ENCODE measurements at places on chromosomes 11 and 22.

DNA sequence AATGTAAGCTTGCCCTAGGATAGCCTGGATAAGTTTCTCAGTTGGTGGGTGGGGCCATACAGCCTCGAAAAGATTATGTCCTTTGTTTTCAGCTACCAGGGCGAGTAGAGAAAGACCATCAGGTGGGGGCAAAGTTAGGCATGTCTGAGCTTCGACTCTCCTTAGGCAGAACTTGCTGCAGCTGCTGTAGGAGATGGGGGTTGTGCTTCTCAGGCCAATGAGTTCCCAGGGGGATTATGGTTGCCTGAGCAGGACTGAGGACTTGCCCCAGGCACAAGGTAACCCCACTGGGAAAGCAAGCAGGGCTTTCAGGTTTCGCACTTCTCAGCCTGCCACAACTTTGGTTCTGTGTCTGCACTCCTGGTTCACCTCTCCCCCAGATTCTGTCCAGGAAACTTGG is 173.4 kb upstream of the SESN3 start:
- no peak for DNase-seq

- DNase-seq, result no peak
Observed at GRCh38 chr22:37725551-37726240, 28.8 kb downstream of the TRIOBP start.

DNA sequence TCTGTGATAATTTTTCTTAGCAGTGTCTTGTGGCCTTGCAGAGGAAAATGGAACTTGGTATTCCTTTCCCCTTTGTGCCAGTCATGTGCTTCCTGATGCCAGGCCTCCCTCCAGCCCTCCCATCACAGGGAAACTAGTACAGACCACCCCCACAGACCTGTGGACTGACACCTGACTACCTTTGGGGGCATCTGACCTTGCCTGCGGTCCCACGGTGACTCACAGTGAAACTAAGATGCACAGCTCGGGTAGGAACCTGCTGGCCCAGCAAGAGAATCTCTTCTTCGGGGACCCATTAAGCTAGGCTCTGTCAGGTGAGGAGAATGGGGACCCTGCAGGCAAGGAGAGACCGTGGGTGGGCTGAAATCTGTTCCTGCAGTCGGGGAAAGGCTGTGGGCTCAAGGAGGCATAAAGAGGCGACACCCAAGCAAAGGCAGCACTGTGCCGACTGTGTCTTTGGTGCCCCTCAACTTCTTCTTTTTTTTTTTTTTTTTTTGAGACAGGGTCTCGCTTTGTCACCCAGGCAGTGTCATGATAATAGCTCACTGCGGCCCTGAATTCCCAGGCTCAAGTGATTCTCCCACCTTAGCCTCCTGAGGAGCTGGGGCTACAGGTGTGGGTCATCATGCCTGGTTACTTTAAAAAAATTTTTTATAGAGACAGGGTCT is 20.8 kb upstream of the PEX26 start:
- no peak for DNase-seq

DNA sequence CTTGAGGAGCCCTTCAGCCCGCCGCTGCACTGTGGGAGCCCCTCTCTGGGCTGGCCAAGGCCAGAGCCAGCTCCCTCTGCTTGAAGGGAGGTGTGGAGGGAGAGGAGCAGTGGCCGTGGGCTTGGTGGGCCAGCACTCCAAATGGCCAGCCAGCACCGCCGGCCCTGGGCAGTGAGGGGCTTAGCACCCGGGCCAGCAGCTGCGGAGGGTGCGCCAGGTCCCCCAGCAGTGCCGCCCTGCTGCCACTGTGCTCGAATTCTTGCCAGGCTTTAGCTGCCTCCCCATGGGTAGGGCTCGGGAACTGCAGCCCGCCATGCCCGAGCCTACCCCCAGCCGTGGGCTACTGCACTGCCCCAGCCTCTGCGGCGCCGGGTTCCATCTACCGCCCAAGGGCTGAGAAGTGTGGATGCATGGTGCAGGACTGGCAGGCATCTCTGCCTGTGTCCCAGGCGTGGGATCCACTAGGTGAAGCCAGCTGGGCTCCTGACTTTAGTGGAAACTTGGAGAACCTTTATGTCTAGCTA is 82.7 kb downstream of the KCNA4 start:
- DNase-seq, result no peak

DNA sequence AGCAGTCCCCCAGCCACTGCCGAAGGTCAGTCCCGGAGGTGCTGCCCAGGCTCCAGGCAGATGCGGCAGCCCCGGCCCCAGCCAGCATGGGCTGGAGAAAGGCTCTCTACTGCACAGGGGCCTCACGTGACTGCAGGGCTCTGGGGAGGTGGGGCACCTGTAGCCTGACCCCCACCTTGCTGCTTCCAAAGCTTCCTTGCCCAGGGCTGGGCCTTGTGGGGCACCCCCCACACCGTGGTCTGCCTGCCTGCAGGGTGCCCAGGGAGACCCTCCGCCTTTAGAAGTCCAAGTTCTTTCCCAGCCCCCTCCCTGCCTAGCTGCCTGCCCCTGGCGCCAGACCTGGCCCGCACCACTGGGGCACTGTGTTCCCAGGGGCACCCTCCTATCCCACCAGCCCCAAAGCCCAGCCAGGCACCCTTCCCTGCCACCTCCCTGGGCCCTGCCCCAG is 28.4 kb upstream of the TXNRD2 start:
- no peak for DNase-seq

DNA sequence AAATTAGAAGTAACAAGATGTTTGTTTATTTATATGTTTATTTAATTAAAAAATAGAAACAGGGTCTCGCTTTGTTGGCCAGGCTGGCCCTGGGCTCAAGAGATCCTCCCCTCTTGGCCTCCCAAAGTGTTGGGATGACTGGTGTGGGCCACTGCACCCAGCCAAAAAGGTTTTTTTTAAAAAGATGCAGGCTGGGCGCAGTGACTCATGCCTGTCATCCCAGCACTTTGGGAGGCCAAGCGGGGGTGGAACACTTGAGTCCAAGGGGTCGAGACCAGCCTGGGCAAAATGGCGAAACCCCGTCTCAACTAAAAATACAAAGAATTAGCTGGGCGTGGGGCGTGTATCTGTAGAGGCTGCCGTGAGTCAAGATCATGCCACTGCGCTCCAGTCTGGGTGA is 13.4 kb downstream of the DRD4 start:
- DNase-seq, result no peak

DNA sequence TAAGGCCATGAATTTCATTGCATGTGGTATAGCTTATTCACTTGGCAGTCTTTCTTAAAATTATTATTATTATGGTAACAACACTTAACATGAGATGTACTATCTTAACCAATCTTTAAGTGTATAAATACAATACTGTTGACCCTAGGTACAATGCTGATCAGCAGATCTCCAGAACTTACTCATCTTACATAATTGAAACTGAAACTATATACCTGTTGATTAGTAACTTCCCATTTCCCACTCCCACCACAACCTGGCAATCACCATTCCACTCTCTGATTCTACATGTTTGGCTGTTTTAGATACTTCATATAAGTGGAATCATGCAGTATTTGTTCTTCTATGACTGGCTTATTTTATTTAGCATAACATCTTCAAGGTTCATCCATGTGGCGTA is 150.2 kb upstream of the POU2AF2 start:
- DNase-seq, result no peak

GRCh38 chr11:61416941-61417340 is 12.8 kb downstream of the CPSF7 start:
- DNase-seq, result no peak

GRCh38 chr11:134951305-134951700 is 539.3 kb upstream of the B3GAT1 start:
- no peak for DNase-seq

DNA sequence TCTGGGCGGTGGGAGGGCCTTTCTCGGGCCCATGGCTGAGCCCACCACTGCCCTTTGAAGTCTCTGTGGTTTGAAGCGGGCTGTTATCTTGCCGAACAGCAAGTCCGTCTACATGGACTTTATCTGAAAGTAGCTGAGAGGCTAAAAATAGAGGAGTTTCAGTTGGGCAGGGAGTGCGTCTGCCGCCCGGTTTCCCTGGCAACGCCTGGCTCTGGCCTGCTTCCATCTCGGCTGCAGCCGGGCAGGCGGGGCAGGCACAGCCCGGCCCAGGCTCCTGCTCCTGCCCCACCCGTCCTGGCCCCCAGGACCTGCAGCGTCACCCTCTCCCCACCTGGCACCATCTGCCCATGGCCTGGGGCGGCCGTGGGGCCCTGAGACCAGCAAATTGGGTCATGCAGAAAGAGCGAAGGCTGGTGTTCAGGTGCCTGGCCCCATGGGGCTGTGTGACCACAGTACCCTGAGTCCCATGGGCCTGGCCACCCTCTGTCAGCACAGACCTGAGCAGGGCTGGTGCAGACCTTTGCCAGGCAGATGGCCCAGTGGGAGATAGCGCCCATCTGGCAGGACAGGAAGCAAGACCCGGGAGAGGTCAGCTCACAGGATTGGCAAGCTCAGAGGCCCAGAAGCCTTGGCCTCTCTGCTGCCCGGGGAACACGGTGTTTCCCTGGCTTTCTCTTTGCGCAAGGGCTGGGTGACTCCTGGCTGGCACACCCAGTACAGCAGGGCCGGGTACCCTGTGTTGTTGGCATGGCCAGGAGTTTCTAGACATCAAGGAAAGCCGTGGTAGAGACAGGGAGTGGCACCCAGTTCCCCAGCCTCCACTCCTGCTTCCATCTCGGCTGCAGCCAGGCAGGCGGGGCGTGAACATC is 79.1 kb upstream of the KCNQ1OT1 start:
- no peak for DNase-seq

- DNase-seq, result no peak
Observed at GRCh38 chr11:86369668-86370067, 5.0 kb upstream of the CCDC81 start.

- DNase-seq, result no peak
Observed at GRCh38 chr11:64334764-64335735, 5.0 kb upstream of the CCDC88B start.

GRCh38 chr22:28884747-28885350 is 1.5 kb downstream of the ZNRF3 start:
- DNase-seq, result no peak

DNA sequence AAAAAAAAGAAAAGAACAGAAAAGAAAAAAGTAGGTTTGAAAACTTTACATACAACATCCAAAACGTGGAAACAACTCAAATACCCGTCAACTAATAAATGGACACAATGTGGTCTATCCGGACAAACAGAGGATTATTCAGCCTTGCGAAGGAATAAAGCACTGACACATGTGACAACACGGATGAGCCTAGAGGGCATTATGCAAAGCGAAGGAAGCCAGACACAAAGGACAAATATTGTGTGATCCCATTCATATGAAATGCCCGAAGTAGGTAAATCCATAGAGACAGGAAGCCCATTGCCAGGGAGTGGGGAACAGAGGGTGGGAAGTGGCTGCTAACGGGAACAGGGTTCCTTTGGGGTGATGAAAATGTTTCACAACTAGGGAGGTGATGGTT is 11.8 kb downstream of the RFPL1 start:
- DNase-seq, result no peak

GRCh38 chr11:76184551-76184993 is 21.7 kb downstream of the WNT11 start:
- DNase-seq, result no peak

- no peak for DNase-seq
Observed at GRCh38 chr22:45996241-45997076, 19.5 kb upstream of the WNT7B start.

GRCh38 chr11:69102732-69103615 is 52.8 kb upstream of the SMIM38 start:
- DNase-seq, result no peak

DNA sequence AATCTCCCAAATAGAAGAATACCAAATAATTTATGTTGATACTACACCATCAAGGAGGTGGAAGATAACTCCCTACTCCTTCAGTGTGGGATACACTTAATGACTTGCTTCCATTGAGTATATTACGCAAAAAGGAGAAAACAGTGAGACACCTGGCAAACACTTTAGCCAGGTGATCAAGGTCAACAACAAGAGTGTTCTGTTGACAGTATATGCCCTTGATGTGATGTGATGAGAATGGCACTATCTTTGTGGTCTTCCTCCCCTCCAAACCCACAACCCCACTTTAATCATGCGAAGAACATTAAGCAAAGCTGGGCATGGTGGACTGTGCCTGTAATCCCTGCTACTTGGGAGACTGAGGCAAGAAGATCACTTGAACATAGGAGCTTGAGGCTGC is 26.0 kb downstream of the MAPK1 start:
- no peak for DNase-seq

- DNase-seq, result no peak
Observed at GRCh38 chr22:33299245-33299956, 241.2 kb upstream of the SYN3 start.

DNA sequence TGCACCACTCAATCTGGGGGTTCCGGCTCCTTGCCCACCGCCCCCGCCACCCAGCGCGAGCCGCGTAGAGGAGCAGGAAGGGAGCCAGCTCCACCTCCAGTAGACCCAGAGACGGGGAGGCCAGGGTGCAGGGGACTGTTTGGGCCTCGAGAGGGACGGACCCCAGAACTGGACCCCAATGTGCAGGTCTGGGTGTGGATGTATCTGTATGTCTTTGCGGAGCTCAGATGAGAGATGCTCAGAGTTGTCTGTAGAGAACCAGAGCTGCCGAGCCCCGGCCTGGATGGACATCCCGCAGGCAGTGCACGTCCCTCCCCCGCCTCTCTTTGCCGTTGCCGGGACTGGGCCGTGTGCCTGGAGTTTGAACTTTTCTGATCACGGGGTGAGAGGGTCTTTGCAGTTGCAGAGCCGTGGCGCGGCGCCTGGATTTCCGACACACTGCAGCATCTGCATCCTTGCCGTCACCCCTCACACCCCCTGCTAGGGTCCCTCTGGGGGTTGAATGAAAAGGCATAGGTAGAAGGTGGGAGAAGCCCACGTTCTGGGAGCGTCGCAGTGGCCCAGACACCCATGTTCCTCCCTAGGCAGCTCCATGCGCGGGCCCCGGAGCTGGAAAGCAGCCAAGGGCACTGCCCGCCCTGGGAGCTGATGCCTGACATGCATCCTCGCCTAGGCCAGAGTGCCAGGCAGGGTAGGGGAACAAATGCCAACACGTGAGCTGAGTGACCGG is 105.2 kb downstream of the KCNQ1 start:
- DNase-seq, result no peak

DNA sequence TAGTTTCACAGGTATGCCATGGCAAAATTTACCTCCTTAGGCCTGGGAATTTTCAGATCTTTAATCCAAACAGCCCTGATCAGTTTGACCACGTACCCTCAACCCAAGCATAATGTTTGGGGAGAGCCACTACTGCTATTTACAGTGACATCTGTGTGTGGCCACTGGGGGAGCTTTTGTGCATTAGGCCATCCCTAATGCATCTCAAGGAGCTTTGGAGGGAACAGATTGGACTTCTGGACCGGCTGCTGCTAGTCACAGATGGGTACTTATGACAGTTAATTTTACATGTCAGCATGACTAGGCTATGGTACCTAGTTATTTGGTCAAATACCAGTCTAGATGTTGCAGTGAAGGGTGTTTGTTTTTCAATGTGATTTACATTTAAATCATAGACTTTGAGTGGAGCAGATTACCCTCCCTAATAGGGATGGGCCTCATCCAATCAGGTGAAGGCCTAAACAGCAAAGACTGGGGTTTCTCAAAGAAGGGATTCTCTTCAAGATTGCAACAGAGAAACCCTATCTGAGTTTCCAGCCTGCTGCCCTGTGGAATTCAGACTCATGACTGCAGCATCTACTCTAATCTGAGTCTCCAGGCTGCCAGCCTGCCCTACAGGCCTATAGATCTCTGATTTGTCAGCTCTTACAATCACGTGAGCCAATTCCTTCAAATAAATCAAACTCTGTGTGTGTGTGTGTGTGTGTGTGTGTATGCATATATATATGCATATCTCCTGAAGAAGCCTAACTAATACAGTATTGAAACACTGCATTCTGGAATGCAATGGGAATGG is 38.0 kb upstream of the GALNT18 start:
- DNase-seq, result no peak

GRCh38 chr11:128970598-128971190 is 28.0 kb upstream of the TP53AIP1 start:
- DNase-seq, result no peak

GRCh38 chr11:114399490-114400215 is 658 bp downstream of the C11orf71 start:
- no peak for DNase-seq
